ENCODE measurements at places on chromosomes 4 and X.

DNA sequence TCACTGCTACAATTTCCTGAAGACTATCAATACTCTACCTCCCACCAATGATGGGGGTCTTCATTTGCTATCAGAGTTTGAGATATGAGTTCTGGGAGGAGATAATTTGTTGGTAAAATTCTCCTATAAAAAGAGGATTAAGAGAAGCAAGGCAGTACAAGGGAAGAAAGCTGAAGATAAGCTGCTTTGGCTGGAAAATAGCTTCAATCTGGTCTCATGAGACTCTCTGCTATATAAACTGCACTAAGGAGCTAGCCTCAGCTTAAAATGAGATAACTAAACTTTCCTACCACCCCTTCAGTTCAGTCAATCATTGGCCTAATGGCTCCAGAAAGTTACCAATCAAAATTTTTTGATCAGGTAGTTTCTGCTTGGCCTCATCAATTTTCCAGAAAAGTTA is 2105.0 kb downstream of the ARAP2 start:
- DNase-seq: no peak

GRCh38 chr4:183291070-183291469 is 29.0 kb downstream of the CLDN22 start:
- no peak for DNase-seq

- DNase-seq: no peak
These were observed 51.0 kb downstream of the KDR start for GRCh38 chr4:55074386-55074785.

- DNase-seq: no peak
These were observed 43.1 kb downstream of the ADAMTS3 start for GRCh38 chr4:72525938-72526337.

DNA sequence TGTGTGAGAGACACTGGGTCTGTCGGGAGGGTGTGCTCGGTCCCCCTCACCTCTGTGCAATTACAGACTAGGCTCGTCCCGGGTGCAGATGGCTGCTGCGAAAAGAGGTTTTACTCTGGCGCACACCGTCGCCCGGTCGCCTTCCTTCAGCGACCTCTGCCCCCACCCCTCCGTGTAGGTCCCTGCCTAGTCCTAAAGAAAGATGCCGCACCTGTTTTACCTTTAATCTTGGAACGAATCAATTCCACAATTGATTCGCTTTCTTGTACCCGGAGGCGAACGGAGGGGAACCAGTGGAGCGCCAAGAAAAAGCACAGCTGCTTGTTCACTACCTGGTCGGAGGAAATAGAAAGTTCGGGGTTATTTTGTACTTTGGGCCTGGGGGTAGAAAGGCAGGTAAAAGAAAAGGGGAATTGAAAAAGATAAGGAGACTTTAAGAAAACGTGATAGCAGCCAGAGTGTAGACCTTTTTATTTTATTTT is 1.2 kb downstream of the NPNT start:
- no peak for DNase-seq

DNA sequence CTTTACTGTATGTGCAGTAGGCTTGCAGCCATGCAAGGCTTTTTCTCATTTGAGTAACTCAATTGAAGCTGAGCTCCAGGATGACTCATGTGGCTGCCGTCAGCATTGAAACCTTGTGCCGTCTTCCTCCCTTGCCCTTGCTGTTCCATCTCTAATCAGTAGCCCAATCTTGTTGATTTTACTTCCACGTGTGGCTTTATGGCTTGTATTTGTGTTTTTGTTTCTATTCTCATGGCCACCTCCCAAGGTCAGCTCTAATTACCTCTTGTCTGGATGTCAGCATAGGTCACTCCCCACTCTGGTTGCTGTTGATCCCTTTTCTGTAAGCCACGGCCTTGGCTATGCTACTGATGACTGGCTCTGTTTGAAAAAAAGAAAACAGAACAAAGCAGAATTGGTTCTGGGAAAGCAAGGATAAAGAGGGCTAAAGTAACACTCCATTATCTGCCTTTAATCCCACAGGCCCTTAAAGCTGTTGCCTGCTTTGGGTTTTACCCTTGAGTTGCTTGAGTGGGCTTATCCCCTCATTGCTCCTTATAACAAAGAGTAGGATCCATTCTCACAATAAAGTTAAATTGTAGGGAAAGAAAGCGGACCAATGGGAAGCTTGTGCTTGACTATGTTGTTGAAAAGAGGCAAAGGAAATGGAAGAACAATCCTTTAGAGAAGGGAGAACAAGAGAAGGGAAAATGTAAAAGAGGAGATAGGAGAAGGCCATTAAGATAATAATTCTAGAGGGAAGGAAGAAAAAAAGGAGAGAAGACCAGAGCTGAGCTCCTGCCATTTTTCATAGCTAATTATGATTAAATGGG is 173.9 kb upstream of the PGRMC2 start:
- DNase-seq: no peak

GRCh38 chr4:2927696-2928075 is 35.5 kb downstream of the NOP14 start:
- DNase-seq: no peak

DNA sequence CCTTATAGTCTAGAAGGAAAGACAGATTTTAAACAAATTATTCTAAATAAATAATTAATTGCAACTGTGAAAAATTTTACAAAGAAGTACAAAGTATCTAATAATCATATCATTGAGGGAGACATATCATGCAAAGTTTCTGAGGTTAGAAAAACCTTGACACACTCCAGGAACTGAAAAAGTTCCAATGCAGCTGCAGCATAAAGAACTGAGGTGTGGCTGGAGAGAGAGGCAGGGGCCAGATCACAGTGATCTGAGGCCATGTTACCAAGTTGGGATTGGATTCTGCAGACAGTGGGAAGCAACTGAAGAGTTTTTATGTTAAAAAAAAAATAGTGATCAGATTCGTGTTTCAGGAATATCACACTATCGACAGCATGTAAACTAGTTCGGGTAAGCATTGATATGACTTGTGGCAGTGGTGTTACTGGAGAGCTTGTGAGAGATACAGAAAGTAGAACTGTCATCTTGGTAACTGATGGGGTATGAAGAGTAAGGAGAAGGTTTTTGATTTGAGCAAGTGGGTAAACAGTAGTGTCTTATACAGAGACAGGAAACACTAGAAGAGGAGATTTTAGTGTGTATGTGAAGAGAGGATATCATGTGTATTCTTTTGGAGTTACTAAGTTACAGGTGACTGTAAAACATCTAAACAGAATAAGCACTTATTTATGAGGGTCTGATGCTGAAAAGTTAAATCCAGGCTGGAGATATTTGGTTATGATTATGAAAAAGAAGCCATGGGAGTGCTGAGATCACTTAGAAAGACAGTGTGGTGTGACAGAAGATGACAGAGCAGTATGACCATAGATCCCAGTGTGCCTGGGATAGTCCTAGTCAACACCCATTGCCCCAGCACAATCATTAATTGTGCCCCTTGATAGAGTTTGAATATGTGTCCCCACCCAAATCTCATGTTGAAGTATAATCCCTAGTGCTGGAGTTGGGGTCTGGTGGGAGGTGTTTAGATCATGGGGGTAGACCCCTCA is 15.6 kb upstream of the SPRY1 start:
- no peak for DNase-seq

DNA sequence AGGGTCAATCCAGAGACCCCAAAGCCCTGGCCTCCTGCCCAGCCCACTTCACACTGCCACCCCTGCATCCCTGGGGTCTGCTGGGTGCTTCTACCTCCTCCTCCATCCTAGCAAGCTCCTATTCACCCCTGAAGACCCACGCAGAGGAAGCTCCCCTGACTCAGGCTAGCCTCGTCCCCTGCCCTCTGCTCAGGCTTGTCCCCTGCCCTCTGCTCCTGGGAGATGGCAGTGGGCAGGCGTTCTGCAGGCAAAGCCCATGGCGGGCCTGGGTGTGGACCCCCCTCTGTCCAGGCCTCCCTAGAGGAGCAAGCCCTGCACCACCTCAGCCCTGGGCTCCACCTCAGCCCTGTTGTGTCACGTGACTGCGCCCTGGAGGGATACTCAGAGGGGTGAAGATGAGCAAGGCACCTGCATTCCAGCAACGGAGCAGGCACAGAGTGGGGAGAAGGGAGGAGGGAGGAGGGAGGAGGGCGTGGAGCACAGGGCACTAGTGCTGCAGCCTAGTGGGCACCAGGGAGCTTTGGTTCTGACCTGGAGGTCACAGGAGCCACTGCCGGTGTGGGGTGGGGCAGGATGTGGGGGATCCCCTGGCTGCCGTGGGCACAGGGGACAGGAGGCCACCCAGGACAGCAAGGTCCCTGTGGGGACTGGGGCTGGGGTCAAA is 27.6 kb upstream of the FGFR3 start:
- no peak for DNase-seq

DNA sequence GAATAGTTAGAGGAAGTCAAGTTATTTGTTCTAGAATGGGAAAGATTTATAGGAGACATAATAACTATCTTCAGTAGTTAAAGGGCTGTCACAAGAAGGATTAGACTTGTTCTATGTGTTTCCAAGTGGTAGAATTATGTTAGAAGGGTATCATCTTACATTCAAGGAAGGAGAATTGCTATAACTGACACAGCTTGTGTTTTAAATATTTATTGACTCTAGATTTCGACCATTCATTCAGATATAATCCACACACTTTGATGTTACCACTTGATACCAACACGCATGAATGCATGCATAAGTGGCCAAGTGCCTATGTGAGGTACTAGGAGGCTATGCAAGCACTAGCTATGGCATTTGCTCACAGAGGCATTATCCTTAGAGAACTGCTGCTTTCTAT is 122.7 kb downstream of the CCNB3 start:
- DNase-seq: no peak

GRCh38 chr4:140427106-140427918 is at the start of gene CLGN:
CLGN (minus strand) TSS chr4:140427648; CDS start chr4:140413078, 14,570 bp downstream.
- no peak for DNase-seq

DNA sequence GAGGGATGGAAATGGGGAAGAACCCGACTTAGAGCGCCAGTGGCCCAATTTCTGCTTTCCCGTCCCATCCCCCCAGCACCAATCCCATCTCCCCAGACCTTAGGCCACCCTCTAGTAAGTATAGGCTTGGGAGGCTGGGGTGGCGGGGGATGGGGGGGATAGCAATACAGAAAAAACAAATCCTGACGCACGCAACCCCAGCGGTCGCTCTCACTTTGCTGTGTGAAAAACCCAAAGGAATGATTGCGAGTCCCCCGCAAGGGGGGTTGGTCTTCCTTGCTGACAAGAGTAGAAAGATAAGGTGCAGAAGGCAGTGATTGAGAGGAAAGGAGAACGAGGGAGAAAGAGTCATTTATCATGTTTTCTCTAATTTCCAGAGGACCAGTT is 863 bp downstream of the CPE start:
- no peak for DNase-seq

- no peak for DNase-seq
These were observed 8.8 kb downstream of the DCLK2 start for GRCh38 chr4:150087006-150087405.

GRCh38 chr4:172842779-172843178 is 325.8 kb upstream of the GALNT7 start:
- DNase-seq: no peak

GRCh38 chr4:81472281-81473182 is 825 bp upstream of the RASGEF1B start:
- no peak for DNase-seq

- DNase-seq: no peak
These were observed 54.5 kb upstream of the FBXW7 start for GRCh38 chr4:152590179-152591031.

Data from stimulated activated CD4-positive, alpha-beta T cell treated with anti-CD3 and anti-CD28 coated beads, Interleukin-15, amount 100 ng/mL, for 1 hour (primary cell).